ENCODE measurements at places on chromosomes 12 and 14.

DNA sequence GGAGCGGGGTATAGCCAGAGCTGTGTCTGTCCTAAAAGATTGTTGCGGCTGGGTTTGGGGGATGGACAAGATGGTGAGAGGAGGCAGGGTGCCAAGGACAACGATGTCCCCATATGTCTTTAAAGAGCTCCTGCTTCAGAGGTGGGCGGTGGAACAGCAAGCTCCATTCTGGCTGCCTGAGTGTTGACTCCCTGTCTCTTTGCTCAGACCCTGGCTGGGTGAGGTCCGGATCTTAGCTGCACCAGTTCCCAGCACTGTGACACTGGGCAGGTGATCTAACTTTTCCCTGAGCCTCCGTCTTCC, 8.3 kb upstream of the WSCD2 start:
- no peak for DNase-seq

DNA sequence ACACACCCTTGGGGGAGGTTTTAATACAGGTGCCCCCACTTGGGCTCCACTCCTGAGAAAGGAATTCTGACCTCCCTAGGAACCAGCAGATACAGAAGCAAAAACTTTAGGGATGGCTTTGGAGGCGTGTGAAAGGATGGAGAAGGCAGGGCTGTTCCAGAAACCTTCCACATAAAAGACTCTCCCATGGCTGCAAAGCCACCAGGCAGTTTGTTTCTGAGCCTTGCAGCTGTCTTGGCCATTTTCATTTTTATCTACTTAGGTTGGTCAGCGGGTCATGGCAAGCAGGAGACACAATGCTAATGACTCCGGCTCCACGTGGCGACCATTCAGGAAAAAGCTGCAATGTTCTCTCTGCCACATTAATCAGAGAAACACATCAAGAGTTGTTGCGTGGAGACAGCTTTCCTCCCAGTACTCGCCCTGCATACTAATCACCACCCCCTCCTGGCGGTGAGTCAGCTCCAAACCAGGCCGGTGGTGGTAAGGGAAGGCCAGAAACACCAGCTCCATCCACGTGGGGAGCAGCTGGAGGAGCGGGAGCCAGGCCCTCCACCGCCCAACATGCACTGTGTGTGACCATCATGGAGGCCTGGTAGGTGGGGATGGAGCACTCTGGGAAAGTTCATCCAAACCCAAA, 30.9 kb upstream of the IRF2BPL start:
- no peak for DNase-seq

DNA sequence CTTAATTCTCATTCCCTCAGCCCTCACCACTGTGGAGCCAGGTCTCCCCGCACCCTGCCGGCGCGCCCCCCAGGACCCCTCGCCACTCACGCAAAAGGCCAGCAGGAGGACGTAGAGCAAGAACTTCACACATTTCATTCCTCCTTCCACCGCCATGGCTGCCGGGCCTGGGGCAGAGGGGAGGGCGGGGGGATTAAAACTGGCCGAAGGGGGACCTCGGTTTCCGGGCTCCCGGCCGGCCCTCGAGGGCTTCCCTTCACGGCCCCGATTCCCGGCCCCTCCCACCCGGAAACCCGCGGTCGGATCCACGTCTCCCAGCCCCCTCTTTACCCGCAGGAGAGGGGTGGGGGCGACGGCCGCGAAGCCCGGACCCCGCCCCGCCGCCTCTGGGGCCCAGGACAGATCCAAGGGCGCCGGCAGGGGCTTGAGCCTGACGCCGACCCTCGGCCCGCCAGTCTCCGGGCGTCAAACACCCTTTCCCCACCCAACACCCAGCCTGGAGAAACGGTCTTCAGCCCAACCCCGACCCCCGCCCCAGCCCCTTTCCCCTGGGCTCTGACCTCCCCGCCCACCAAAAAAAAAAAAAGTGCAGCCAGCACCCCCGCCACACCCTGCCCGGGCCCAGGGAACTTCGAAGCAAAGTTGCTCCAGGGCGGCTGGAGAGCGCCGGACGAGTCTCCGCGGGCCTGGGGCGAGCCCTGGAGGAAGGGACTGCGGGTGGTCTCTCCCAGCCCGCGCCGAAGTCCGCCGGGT, 447 bp downstream of the CD63 start:
- no peak for DNase-seq

DNA sequence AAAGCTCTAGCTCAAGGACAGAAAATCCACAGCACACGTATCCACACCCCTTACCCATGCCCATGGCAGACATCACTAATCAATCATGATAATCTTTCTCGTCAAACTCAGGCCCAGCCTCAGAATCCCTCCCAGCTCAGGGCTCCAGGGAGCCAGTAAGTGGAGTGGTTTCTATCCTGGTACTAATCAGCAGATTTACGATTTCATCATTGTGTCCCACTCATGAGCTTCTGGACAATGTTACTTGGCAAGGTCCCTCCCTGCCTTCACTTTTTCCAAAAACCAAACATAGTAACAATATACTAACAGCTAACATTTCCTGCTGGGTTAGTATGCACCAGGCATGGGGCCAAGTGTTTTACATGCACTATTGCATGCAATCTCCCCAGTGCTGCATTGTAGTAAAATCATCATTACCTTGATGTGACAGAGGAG, 45.8 kb upstream of the NCOR2 start:
- DNase-seq = no peak

GRCh38 chr12:123502163-123502704, 31.3 kb downstream of the RILPL1 start:
- no peak for DNase-seq

GRCh38 chr14:23151342-23151741, 32.1 kb downstream of the SLC7A8 start:
- DNase-seq = no peak

GRCh38 chr14:83842547-83842946, 1687.4 kb upstream of the FLRT2 start:
- DNase-seq = no peak

- DNase-seq = no peak
These were observed 441.1 kb downstream of the BCAT1 start for GRCh38 chr12:24507827-24508226.

- no peak for DNase-seq
These were observed 93.2 kb downstream of the EMP1 start for GRCh38 chr12:13289653-13290289.

GRCh38 chr14:33934938-33935337, 15.9 kb downstream of the EGLN3 start:
- no peak for DNase-seq

DNA sequence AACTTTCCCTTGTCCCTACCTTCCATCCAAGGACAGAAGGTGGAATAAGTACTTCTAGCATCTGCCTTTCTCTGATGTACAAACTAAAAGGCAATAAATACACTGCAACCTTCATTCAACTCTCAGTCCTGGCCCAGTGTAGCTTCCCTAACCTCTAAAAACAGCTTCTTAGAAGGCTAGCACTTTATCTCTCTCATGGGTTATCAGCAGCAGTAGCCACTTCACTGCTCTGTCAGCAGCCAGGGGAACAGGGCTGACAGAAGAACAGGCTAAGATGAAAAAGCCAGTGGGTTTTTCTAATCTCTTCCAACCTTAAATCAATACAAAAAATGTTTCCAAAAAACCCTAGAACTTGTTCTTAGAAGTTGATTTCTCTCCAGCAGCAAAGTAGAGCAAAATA, 13.2 kb downstream of the BAZ2A start:
- DNase-seq = no peak

GRCh38 chr14:54550514-54550913, 16.4 kb upstream of the SAMD4A start:
- DNase-seq = no peak

- DNase-seq = no peak
These were observed 110.2 kb downstream of the SNAPC1 start for GRCh38 chr14:61872452-61872851.

- DNase-seq = no peak
These were observed 163.6 kb upstream of the PLEKHG7 start for GRCh38 chr12:92539110-92539749.

DNA sequence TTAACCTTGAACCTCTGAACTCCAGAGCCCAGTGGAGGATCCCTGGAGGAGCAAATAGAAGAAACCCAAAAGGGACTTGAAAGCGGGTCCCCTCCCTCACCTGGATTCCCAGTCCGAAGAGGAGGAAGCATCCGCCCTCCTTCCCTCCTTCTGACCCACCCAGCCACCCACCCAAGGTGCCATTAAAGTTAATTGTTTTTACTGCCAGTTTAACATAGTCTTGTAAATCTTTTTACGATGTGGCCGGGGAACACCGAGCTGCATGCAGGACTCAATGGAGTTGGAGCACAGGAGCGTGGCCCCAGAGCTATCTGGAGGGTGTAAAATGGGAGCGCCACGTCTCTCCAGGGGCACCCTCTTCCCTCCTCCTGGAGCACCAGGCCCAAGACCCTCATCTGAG, 49.9 kb upstream of the TBX3 start:
- no peak for DNase-seq

- DNase-seq = no peak
These were observed 110.1 kb downstream of the RBM19 start for GRCh38 chr12:113855998-113856397.

GRCh38 chr12:121786440-121786825, 7.1 kb downstream of the RHOF start:
- DNase-seq = no peak

DNA sequence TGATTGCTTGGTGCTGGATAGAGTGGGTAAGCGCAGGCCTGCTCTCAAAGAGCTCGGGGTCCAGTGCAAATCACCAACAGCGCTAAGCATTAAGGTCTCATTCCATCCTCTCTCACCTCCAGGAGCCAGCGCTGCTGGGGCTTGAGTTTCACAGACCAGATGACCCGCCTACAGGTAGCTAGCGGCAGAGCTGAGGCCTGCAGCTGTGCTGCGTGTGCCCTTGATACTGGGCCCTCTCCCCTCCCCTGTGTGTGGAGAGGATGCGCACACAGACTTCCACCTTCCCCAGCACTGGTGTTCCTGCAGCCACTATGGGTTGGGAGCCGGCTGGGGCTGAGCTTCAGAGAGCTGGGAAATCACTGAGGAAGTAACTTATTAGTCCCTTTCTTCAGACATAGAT, 149.9 kb downstream of the CALM1 start:
- DNase-seq = no peak

- DNase-seq = no peak
These were observed 19.8 kb upstream of the KCNA5 start for GRCh38 chr12:5023842-5024241.

GRCh38 chr12:14896521-14897169, 11.0 kb upstream of the MGP start:
- no peak for DNase-seq

DNA sequence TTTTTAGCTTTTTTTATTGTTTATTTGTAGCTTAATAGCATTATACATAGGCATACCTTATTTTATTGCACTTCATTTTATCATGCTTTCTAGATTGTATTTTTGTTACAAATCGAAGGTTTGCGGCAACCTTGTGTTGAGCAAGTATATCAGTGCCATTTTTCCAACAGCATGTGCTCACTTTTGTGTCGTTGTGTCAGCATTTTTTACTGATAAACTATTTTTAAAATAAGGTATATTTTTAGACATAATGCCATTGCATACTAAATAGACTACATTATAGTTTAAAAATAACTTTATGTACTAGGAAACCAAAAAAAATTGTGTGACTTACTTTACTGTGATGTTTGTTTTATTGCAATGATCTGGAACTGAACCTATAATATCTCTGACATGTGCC, 56.2 kb upstream of the RESF1 start:
- DNase-seq = no peak

DNA sequence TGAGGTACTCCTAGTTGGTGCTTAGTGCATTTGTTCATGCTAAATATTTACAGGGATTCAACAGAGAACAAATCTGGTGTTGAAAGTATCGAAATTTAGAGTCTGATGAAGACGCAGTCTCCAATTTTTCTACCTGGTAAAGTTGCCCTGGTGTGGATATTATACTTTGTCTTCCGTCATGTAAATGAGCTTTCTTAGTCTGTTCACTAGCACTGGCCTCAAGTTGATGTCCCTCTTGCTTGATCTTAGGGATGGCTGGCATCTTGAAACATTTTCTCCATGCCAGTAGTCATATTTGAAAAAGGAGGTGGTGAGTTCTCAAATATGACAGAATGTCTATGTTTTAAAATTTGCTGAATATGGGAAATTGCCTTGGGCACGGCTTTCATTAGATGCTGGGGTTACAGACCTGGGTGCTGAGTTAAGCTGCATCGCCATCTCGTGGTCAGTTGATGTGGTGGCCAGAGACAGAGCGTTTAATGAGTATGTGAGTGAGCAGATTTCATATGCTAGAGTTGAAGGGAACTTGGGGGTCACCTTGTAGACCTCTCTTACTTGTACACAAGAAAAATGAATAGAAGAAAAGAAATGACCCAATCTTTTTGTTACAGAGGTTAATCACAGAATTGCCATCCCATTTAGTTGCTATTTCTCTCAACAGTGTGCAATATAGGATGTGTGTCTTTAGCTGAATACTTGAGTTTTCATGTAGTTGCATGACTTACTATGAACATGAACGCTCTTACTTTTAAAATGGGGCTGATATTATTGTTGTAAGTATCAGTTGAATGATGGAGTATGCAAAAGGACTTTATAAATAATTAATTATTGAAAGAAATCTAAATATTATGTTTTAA, 172.8 kb upstream of the DCN start:
- DNase-seq = no peak

DNA sequence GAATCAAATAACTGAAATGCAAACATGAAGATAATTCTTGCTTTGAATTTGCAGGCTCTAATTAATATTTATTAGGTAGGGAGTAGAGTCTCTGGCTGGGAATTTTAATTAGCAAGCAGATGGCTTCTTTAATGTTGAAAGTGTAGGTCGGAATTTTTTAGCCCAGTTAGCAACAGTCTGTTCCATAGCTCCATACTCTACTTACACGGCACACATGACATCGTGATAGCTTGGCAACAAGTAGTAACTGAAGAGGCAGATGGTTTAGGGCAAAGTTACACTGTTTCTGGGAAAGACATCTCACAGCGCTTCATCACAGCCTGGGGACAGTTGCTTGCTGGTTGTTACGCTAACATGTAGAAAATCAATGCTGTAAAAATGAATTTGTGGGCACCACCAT, 710.7 kb downstream of the GALC start:
- DNase-seq = no peak

DNA sequence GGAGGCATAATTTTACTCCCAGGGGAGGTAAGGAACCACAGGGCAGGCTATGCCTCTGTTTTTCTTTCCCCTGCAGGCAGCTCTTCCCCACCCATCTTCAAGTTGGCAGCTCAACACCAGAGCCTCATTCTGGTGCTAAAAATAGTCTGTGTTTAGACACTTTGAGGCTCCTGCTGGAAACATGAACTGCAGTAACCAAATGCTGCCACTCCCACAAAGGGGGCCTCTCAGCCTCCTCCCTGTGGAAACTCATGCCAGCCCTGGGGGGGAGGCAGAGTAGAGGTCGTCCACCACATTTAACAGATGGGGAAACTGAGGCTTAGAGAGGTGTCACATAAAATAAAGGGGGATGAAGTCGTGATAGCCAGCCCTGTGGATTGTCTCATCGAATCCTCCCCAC, 61.4 kb downstream of the WSCD2 start:
- no peak for DNase-seq
